ENCODE measurements at places on chromosomes 2 and 18.

DNA sequence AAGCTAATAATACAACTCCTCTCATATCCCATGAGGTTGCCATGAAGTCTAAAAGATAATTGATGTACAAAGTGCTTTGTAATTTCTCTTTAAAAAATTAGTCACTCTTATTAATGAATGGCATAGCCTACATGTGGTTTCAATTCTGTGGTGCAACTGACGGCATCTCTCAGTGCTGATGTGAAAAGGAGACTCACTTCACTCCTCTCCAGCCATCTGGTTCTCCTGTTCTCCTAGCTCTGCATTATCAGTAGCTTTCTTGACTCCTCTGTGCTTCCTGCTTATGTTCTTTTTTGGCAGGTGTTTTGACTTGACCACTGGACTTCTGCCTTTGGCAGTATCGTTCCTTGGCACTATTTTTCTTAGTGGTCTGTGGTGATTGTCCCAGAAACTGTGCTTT, 134.9 kb upstream of the ZFP36L2 start:
- DNase-seq, result no peak

DNA sequence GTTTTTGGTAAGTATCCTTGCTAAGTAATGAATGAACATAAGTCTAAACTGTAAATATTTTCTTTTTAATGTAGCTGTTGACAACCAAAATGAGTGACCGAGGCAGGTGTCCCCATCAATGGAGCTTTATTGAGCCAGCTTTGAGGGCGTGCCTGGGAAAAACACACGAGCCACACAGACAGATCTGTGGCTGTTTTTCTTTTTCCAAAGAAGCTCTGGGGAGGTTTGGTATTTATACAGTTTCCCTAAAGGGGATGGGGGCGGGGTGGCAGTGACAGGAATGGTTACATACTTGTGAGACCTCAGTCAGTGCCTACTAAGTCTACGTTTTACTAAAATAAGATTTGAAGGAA, 11.2 kb downstream of the DBI start:
- DNase-seq, result no peak

- DNase-seq, result no peak
Measured at GRCh38 chr2:205768815-205769494, 86.7 kb downstream of the NRP2 start.

GRCh38 chr2:218849721-218850120, 9.9 kb upstream of the WNT6 start:
- no peak for DNase-seq

GRCh38 chr2:26463244-26464192, 14.4 kb downstream of the OTOF start:
- DNase-seq, result peak; percentile 18

- DNase-seq, result no peak
Measured at GRCh38 chr2:77521548-77521891, 656 bp downstream of the LRRTM4 start.

- DNase-seq, result no peak
Measured at GRCh38 chr2:105092797-105093196, 54.9 kb downstream of the MRPS9 start.

- DNase-seq, result no peak
Measured at GRCh38 chr2:121884078-121884477, 128.6 kb downstream of the TSN start.

- DNase-seq, result no peak
Measured at GRCh38 chr2:152480821-152481399, 145.9 kb downstream of the FMNL2 start.

DNA sequence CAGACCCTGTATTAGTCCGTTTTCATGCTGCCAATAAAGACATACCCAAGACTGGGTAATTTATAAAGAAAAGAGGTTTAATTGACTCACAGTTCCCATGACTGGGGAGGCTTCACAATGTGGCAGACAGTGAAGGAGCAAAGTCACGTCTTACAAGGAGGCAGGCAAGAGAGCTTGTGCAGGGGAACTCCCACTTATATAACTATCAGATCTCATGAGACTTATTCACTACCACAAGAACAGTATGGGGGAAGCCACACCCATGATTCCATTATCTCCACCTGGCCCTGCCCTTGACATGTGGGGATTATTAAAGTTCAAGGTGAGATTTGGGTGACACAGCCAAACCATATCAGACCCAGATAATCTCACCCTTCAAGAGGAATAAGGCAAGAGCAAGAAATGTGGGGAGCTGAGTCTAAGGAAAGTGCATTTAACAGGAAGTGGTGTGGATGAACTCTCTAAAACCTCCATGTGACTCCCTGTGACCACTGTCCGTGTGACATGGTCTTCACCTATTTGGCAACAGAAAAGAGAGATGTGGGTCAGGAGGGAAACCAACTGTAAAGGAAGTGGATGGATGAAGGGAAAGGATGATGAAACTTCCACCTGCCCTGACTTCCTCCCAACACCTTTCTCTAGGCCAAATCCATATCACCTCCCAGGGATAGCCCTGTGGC, 110.6 kb downstream of the ATL2 start:
- DNase-seq, result no peak

DNA sequence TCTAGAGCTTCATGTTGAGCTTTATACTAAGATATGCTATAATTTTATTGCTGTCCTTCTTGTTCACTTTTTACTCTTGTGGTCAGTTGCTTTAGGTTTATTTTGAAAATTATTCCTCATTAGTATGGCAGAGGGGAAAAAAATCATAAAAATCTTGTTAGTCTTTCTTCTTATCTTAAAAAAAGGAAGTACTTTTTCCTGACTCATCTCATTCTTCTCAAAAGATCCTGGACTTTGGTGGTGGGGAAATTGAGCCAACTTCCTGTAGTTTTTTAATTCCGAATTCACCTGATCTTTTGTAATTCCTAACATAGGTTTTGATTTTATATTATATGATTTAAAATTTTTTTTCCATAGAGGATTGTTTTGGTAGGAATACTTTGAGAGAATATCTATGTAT, 3.8 kb downstream of the SLC4A1AP start:
- DNase-seq, result no peak

GRCh38 chr2:240357641-240358012, 77.8 kb upstream of the GPC1 start:
- DNase-seq, result no peak

Data from RPMI8226 (cell line).